ENCODE measurements at places on chromosomes 5 and 9.

GRCh38 chr5:69202497-69202896 is 13.1 kb downstream of the CENPH start:
- no peak for DNase-seq

- DNase-seq: no peak
Measured at GRCh38 chr5:51399643-51400006, 16.4 kb downstream of the ISL1 start.

- DNase-seq: no peak
Measured at GRCh38 chr9:136011703-136012496, 50.7 kb upstream of the UBAC1 start.

GRCh38 chr5:171667341-171668096 is 118.1 kb upstream of the SMIM23 start:
- no peak for DNase-seq

DNA sequence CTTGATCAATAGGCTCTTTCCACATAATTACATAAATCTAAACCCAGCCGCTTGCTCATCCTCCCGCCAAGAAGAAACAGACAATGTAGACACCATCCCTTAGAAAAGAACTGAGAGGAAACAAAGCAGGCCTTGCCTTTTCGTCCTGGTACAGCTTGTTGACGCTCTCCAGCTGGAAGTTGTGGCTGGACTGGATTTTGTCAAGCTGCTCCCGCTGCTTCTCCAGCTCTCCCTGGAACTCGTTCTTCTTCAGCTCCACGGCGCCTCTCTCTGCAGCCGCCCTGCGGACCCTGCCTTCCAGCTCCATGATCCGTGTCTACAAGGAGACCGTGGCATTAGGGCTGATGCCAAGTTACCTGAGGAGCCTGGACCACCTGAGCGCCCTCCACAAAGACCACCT is 22.1 kb downstream of the GOLM1 start:
- DNase-seq: no peak

DNA sequence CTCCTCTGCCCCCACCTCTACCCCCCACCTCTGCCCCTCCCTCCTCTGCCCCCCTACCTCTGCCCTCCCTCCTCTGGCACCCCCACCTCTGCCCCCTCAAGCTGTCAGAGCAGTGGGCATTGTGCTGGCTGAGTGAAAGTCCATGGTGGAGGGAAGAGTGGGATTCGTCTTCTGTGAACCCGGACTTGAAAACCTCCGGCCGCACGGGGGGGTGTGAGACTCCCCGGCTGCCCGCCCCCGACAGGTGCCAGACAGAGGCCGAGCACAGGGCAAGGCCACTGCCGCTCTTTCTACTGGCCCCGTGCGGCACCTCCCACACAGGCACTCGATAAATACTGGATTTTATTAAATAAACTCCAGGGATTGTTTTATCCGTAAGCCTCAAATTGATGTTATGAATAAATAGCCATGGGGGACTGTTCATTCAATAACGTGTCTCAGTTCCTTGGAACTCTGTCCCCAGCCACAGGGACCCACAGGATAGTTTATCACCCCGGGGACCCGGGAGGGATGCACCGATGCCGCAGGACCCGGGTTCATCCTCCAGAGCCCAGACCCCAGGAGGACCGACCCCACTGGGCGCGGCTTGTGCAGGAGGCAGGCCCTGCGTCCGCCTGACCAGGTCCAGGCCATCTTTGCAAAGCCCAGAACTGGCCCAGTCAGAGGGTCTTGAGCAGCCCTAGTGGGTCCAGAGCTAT is 2.6 kb upstream of the QRFP start:
- DNase-seq: no peak

DNA sequence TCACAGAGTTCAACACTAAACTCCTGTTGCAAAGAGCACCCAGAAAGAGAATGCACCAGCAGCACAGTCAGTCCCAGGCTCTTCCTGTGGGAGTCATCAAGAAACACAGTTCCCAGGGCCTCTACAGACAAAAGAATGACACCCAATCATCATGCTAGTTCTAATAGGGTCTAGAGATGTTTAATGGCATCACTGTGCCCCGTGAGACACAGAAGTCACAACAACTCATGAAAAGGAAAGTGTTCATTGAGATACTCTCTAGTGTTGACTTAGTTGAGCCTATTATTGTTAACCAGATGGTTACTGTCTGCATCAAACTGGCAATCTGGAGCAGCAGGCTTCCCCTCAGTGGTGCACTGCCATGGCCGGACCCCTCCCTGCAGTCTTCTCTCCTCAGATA is 1.6 kb downstream of the KLHL3 start:
- no peak for DNase-seq

DNA sequence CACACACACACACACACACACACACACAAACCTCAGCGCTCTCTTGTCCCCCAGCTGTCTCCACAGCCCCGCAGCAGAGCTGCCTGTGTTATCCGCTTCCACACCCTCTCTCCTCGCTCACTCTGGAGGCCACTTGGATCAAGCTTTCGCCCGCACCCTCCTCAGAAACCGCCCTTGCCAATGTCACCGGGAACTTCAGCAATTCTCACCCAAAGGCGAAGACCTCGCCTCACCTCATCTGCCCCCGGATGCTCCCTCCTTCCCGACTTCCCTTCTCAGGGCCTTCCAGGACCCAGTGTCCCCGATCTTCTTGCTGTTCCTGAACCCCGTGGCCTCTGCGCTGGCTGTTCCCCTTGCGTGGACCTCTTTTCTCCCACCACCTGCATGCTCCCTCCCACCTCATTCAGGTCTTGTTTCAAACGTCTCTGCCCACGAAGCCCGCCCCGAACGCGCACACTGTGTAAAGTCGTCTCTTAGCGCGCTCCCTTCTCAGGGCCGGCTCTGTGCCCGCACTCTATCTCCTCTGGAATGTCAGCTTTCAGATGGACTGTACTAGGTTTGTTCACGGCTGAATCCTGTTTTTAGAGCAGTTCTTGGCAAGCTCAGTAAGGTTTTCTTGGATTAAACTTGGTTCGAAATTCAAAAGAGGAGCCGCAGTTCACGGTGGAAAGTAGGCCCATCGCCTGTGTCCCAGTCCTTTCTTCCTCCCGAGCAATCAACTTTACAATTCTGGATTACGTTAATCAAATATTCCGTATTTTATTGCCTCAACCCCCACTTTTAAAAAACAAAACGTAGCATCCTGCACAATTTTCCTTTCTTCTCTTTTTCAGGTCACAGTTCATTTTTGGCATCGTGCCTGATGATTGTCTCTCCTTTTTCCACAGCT is 1.0 kb upstream of the TRIM7 start:
- DNase-seq: no peak

GRCh38 chr9:88949961-88950340 is 41.3 kb upstream of the S1PR3 start:
- no peak for DNase-seq
